ENCODE measurements at places on chromosomes 4 and X.

GRCh38 chr4:3475041-3475712, 12.1 kb downstream of the DOK7 start:
- no peak for DNase-seq

DNA sequence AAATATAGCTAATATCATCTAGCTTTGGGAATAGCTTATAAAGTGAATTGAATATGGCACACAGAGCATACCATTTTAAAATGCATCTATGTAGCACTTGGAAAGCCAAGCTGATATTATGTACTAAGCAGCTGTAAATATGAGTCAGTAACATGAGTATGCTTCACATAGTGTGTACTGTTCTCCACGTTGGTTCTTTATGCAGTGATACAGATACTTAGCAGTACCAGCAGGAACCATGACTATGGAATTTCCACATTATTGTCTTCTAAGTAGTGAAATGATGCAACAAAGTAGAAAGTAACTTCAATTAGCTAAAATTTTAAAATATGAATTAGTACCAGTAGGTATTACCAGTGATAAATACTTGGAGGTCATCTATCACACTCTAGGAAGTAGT, 320.1 kb downstream of the BMPR1B start:
- no peak for DNase-seq

DNA sequence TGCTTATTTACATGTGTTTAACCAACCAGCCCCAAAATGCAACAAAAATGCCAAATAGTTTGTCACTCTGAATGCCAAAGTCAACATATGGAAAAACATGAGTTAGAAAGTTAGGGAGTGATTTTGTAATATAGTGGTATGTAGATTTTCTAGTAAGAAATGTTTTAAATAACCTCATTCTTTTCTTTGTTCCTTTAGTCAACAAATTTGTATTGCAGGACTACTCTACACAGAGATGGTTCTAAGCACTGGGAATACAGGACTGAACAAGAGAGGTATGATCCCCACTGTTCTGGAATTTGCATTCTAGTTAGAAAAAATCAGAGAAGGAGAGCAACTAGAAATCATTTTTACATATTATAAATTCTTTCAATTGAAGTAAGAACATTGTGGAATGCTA, 218.8 kb upstream of the ANXA10 start:
- DNase-seq: no peak

GRCh38 chrX:66162331-66162822, 1.7 kb upstream of the HEPH start:
- DNase-seq: no peak

DNA sequence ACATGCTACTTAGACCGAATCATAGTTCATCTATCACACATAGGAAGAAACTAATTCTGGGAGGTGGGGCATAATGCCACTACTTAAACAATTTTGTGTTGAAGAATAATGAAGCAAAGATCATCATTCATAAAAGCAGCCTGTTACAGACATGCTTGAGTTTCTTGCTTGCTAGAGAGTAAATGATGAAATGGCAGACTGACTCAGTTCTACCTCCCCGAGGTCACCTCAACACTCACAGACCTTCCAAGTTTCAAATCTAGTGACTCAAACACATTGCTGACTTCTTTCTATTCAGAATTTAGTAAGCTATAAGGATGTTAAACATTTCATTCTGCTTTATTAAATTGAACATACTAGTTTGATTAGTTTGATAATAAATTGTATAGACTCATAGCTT, 636.5 kb upstream of the FRG1 start:
- DNase-seq: no peak
